Fibroblast of skin of right quadriceps (primary cell): ENCODE measurements at places on chromosomes 2 and 18.

GRCh38 chr2:177731384-177731783, 338.8 kb downstream of the AGPS start:
- no peak for DNase-seq

DNA sequence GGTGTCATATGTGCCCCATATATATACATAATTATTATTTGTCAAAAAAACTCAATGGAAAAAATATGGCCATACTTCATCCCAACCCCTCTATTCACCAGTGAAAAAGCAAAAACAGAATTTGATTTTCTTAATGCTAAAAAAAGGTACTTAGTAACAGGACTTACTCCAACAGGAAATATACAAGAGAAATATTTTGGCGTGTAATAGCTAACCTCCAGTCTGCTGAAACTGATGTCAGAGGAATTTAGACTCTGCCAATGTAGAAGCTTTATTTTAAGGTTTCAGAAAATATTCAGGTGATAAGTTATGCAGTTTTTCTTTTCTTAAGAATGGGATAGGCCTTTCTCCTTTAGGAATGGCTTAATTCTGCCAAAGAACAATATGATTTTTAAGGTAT, 72.6 kb downstream of the TMEFF2 start:
- no peak for DNase-seq

DNA sequence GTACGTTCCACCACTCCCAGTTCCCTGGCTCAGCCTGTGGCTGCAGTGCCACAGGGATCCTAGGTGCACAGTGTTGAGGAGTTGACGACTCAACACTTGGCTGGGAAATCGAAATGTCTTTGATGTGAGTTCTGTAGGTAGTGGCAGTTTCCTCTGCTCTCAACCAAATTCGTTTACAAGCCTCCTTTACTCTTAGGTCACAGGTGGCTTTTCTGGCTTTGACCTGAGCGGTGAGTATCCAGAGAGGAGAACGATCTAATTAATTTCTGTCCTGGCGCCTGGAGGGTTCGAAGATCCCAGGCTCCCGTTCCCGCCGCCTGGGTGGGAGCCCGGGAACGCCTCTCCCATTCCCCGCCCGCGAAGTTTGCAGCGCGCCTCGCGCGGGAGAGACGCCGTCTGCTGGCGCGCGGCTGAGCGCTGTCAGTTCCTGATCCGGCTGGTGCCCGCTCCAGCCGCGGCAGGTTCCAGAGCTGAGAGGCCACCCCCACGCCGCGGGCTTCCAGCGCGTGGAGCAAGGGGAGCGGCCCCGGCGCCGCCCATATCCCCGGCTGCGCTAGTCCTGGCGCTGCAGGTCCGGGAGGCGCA, at the start of gene LAMA3:
Gene LAMA3, plus strand, starts transcription at position 423 of the 585 bp plus-strand sequence. CDS start 231 bp downstream, outside the sequence.
- no peak for DNase-seq

- DNase-seq = no peak
Measured at GRCh38 chr18:58235001-58235436, 191.0 kb downstream of the NEDD4L start.

DNA sequence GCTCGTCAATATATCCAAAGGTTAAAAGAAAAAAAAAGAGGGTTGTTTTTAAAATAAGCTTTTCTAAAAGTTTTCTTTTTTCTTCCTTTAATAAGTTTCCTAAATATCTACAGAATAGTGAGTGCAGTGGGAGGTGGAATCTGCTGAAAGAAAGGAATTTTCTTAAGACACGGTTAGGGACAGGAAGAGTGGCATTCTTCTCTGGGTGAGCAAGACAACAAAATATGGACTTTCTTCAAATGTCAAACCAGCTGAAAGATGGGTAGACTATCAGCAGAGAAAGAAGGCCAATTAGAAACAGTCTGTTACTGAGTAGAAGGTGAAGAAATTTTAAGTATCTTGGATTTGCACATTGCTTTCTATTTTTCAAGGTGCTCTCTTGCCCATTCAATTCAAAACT, 222.7 kb upstream of the PIK3C3 start:
- no peak for DNase-seq

GRCh38 chr2:204116159-204116792, 179.7 kb downstream of the ICOS start:
- DNase-seq = no peak

GRCh38 chr18:1710114-1710513, 805.4 kb downstream of the ADCYAP1 start:
- no peak for DNase-seq

GRCh38 chr2:8219631-8220355, 462.1 kb upstream of the ID2 start:
- no peak for DNase-seq

GRCh38 chr2:75162897-75163296, 36.4 kb downstream of the TACR1 start:
- DNase-seq = no peak

DNA sequence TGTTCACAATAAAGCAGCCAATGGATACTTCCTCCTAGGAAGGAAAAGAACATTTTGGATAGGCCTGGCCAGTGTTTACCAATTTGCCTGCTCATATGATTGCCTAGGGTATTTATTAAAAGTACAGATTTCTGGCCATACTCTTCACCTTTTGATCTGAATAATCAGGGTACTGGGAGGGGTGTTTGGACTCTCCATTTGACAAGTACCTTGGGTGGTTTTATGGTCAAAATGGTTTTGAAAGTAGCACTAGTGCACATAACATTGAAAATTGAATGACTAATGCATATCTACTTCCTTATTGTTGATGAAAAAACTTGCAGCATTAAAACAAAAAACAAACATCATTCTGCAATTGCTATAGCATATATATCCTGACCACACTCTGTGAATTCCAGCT, 333.3 kb upstream of the CDH2 start:
- DNase-seq = no peak

DNA sequence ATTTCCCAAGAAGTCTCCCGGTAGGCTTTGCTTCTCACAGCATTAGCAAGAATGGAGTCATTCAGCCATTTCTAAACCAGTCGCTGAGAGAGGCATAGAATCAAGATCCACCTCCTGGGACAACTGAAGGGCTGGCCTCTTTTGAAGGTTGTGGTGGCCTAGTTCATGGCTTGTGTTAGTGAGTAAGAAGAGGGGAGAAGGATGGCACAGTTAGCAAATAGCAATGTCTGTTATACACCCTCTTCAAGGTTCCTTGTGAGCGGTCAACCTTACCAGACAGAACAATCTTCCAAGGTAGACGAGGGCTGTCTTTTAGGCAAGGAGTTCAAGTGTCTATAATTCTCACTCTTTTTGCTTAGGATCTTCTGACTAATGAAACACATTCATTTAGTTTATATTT, 35.4 kb upstream of the DNAH7 start:
- DNase-seq = no peak

DNA sequence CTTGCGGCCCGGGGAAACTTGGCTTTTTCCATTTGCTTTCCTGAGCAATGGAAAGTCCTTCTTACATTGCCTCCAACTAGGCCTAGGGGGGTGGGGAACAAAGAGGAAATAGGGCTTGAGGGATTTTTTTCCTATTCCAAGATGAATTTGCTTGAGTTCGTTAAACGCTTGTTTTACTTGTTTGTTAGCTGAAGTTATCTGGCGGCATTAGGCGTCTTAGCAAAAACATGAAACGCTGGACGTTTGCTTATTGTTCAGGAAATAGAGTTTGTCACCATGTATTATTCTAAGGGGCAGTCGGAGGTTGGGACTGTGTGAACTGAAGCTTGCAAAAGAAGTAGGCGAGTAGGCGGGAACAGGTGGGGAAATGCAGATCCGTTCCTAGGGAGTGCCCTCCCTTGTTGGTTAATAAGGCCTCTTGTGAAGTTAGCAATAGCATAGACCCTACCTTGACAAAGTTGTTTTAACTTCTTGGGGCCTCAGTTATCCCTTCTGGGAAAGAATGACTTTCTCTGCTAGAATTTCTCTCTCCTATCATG, 1.9 kb downstream of the CABLES1 start:
- no peak for DNase-seq

DNA sequence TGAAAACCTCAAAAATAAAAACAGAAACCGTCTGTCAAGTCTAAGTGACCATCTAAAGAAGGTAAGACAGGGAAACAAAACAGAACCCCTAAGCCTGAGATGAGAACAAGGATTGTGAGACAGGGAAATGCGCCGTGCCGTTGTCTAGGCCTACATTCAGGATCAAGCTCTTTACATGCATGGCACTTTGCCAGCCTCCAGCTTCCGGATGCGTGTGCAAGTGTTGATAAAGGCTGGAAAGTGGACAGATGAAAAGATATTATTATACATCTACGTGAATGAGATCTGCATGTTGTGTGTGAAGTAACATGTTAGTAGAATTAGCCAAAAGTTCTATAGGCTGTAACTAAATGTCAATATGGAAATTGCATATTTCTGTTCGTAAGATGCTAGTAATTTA, 28.6 kb upstream of the TMEM87B start:
- no peak for DNase-seq
